ENCODE measurements at places on chromosomes 7 and 10.

DNA sequence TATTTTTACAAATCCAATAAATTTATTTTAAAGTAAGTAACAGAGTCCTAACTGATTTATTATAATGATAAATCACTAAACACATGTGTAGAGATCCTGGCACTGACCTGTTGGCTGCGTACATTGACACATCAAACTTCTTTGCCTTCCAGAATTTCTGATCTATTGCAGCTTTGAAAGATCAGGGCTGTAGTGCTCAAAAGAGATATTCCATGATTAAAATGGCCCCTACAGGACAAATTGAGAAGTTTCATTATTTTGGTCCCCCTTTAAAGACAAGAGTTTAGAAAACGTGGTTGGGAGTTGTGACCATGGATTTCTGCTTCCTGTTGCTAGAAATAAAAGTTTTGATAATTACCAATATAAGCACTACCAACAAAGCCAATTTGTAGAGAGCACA, 87.7 kb upstream of the PDK4 start:
- H3K4me1 ChIP-seq: no peaks in the 10 kb centered on the region
- DNase-seq: peak; percentile 22
- no peaks in the 10 kb centered on the region for H3K27me3 ChIP-seq
- H3K27ac ChIP-seq: no peak overlapping the region
- H3K36me3 ChIP-seq: no peaks in the 10 kb centered on the region

DNA sequence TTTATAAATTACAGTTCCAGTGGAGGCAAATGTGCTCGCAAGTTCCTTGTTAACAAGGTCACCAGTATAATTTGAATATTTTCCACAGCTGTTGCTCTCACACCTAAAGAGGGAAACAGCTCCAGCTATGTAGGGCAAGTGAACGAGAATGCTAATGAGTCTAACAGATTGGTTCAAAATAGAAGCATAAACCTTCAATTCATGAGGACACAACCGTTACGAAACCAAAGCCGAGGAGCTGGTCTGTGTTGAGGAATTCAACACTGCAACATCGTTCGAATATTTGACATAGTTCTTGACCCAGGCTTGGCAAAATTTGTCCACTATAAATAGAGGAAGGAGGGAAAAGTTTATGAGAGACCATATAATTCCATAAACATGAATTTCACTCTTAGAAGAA, 161.3 kb downstream of the KLF6 start:
- H3K4me1 ChIP-seq: peaks cover 48% of the 10 kb centered on the region
- H3K36me3 ChIP-seq: no peaks in the 10 kb centered on the region
- H3K27me3 ChIP-seq: no peaks in the 10 kb centered on the region

- H3K4me3 ChIP-seq: no peak overlapping the region
- no peak overlapping the region for H3K27ac ChIP-seq
- H3K36me3 ChIP-seq: no peaks in the 10 kb centered on the region
- H3K27me3 ChIP-seq: no peaks in the 10 kb centered on the region
Observed at GRCh38 chr7:96023387-96023786, 251.0 kb downstream of the DYNC1I1 start.

DNA sequence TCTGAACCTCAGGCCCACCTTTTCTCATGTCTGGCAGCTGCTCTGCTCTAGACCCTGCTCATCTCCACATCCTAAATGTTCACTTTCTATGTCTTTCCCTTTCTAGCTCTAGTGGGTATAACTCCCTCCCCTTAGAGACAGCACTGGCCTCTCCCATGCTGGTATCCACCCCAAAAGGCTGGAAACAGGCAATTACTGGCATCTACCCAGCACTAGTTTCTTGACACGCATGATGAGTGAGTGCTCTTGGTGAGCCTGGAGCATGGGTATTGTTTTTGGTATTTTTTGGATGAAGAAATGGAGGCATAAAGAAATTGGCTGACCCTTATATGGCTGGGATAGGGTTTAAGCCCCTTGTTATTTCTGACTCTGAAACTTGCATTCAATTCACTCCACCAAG, 156.0 kb downstream of the EGFR start:
- no peak overlapping the region for H3K27ac ChIP-seq
- no peak for DNase-seq
- H3K4me1 ChIP-seq: no peaks in the 10 kb centered on the region
- H3K27me3 ChIP-seq: no peaks in the 10 kb centered on the region
- no peak overlapping the region for H3K4me3 ChIP-seq

DNA sequence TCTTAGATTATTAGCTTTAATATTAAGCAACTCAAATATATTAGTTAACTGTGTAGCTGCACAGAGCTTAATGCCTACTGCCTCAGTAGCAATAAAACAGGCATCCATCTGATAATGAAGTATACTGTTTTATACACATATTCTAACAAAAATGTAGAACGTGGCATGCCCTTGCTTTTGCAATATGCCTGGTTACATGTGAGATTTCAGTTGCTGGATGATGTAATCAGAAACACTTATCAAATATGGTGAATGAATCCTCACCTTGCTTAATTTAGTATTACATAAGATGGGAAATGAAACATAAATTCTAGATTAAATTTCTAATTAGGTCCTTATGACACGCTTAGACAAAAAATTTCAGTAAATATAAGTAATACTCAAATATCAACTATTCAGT, 8.0 kb downstream of the DNAJC1 start:
- no peaks in the 10 kb centered on the region for H3K36me3 ChIP-seq
- H3K27me3 ChIP-seq: no peaks in the 10 kb centered on the region
- DNase-seq: no peak
- H3K4me1 ChIP-seq: peaks cover 35% of the 10 kb centered on the region
- H3K4me3 ChIP-seq: no peak overlapping the region

GRCh38 chr10:103828107-103828506, 27.3 kb downstream of the SH3PXD2A start:
- H3K27ac ChIP-seq: no peak overlapping the region
- no peaks in the 10 kb centered on the region for H3K4me1 ChIP-seq
- no peaks in the 10 kb centered on the region for H3K27me3 ChIP-seq
- no peak for DNase-seq
- H3K36me3 ChIP-seq: no peaks in the 10 kb centered on the region

DNA sequence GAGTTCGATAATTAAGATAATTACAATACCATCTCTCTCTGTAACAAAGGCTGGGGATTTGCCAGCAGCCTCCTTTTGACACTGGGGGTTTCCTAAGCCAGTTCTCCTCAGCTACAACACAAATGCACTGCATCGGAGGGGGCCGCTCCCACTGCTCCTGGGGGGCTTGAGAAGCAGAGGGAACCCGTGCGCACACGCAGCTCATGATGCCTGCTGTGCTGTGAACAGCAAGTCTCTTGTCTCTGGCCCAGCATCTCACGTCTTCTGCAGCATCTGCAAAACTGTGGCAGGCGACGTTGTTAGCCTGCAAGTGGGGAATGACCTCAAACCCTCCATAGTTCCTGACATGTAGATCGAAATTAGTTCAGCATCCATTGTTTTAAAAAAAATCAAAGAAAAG, 5.5 kb downstream of the VIPR2 start:
- H3K27me3 ChIP-seq: 0 out of 2 replicates have a peak, but pooled peaks cover 4% of the 10 kb centered on the region
- H3K36me3 ChIP-seq: no peaks in the 10 kb centered on the region
- DNase-seq: no peak
- H3K27ac ChIP-seq: no peak overlapping the region
- no peak overlapping the region for H3K4me3 ChIP-seq

GRCh38 chr10:124286621-124287020, 132.1 kb downstream of the OAT start:
- no peaks in the 10 kb centered on the region for H3K36me3 ChIP-seq
- H3K4me3 ChIP-seq: peak overlapping the region; percentile 37
- peaks cover 40% of the 10 kb centered on the region for H3K4me1 ChIP-seq
- DNase-seq: no peak

GRCh38 chr7:92633211-92633906, 43.2 kb upstream of the FAM133B start:
- no peak overlapping the region for H3K4me3 ChIP-seq
- H3K4me1 ChIP-seq: peaks cover 40% of the 10 kb centered on the region
- H3K27me3 ChIP-seq: no peaks in the 10 kb centered on the region
- H3K27ac ChIP-seq: peak overlapping the region; percentile 46

DNA sequence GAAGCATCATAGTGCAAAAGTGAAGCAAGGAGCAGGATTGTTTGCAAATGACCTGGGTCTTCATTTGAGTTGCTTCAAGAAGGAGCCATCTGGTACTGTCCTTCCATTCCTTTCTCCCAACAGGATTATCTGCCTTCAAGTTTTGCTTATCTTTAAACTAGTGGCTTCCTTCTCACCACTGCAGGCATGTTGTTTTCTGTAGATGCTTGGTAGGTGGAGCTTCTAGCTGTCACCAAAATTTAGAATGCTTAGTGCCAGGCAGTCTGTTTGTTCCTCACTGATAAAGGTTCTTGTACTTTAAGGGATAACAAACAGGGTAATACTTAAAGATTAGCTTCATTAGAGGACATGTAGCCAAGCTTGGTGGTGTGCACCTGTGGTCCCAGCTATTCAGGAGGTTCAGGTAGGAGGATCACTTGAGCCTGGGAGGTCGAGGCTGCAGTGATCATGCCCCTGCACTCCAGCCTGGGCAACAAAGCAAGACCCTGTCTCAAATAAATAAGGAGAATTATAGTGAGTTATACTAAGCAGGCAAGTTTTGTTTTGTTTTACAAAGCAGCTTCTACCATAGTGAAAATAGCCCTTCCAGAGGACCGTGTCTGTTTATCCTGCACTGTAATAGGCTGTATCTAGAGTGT, 5.7 kb downstream of the ARL5B start:
- no peaks in the 10 kb centered on the region for H3K36me3 ChIP-seq
- H3K4me3 ChIP-seq: no peak overlapping the region
- no peaks in the 10 kb centered on the region for H3K27me3 ChIP-seq
- H3K4me1 ChIP-seq: peaks cover 10% of the 10 kb centered on the region
- no peak for DNase-seq
- no peak overlapping the region for H3K27ac ChIP-seq

DNA sequence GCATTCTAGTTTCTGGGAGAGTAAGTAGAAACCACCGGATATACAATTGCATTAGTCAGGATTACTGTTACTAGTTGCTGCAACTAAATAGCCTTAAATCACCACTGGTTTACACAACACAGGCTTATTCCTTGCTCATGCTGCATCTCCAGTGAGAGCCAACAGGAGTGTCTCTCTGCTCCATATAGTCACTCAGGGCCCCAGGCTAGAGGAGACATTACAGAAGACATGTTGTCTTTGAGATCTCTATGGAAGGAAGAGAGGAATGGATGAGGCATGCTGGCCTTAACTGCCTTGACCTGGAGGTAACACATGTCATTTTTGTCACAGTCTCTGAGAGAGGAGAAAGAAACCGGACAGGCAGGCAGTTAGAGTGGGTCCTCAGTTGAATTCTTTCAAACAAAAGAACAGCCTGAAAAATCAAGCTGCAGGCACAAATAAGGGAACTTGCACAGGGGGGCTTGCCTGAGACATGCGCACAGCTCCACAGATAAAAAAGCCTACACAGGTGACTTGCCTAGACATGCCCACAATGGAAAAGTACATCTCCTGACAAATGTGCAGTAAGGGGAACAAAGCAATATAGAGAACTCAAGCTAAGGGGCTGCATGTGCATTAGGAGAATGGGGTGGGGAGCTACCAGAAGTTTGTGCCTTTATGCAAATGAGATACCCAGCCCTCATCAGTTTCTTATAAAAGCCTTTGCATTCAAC, 348.0 kb downstream of the TYW1 start:
- no peaks in the 10 kb centered on the region for H3K4me1 ChIP-seq
- no peak for DNase-seq
- no peaks in the 10 kb centered on the region for H3K36me3 ChIP-seq
- H3K27me3 ChIP-seq: no peaks in the 10 kb centered on the region

GRCh38 chr10:10313149-10313835, 704.4 kb upstream of the CELF2 start:
- H3K27me3 ChIP-seq: no peaks in the 10 kb centered on the region
- DNase-seq: no peak
- no peaks in the 10 kb centered on the region for H3K4me1 ChIP-seq
- no peak overlapping the region for H3K4me3 ChIP-seq

DNA sequence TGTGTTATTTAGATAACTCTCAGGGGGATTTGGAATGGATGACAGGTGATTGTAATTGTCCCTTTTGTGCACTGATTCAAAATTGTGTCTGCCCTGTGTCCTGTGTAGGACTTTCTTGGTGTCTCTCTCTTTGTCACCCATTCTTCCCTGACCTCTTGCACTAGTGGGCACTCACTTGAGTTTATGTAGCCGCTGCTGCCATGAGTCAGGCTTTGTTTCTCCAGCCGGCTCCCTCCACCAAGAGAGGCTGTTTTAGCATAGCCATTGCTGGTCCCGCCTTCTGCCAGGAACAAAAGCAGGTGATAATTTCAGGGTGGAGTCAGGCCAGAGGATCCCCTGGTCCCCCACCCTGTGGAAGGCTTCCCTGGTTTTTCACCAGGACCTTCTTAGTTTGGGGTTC, 8.4 kb downstream of the COL17A1 start:
- H3K27me3 ChIP-seq: no peaks in the 10 kb centered on the region
- H3K4me3 ChIP-seq: no peak overlapping the region
- no peaks in the 10 kb centered on the region for H3K4me1 ChIP-seq
- DNase-seq: no peak
- no peak overlapping the region for H3K27ac ChIP-seq
- no peaks in the 10 kb centered on the region for H3K36me3 ChIP-seq

GRCh38 chr7:4225361-4225771, 456.7 kb upstream of the FOXK1 start:
- H3K4me3 ChIP-seq: no peak overlapping the region
- H3K27me3 ChIP-seq: no peaks in the 10 kb centered on the region

DNA sequence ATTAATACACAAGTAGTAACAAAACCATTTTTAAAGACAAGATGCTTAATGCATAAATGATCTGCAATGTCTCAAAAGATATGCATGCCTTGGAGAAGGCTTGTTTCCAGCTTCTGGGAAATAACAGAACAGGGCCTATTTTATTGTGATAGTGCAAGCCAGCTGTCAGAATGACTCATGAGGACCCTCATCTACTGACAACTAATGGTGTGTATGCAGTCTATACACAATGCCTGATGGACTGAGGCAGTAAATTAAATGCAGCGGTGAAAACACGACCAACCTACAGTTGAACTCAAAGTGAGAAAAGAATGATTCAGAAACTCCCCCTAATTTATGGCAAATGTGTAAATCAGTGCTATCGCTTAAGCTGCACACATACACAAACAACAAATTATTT, 46.3 kb downstream of the VPS41 start:
- H3K4me3 ChIP-seq: no peak overlapping the region
- H3K27ac ChIP-seq: no peak overlapping the region
- 0 out of 2 replicates have a peak, but pooled peaks cover under 1% of the 10 kb centered on the region for H3K36me3 ChIP-seq
- H3K27me3 ChIP-seq: no peaks in the 10 kb centered on the region
- no peaks in the 10 kb centered on the region for H3K4me1 ChIP-seq

DNA sequence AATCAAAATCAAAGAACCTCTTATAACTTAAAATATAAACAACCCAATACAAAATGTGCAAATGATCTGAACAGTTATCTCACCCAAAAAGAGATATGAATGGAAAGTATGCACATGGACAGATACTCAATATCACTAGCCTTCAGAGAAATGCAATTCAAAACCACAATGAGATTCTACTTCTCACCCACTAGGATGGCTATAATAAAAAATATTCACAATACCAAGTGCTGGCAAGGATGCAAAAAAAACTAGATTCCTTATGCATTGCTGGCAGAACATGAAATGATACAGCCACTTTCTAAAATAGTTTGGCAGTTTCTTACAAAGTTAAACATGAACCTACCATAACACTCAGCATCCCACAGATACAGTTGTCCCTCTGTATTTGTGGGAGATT, 130.1 kb upstream of the LRRN3 start:
- H3K4me3 ChIP-seq: no peak overlapping the region
- no peaks in the 10 kb centered on the region for H3K27me3 ChIP-seq
- H3K4me1 ChIP-seq: peaks cover 12% of the 10 kb centered on the region
- no peak overlapping the region for H3K27ac ChIP-seq
- no peak for DNase-seq
